Stimulated activated naive B cell treated with anti-CD40 and anti-IgM and Interleukin-4, amounts not matched to agents 10 μg/mL and 1 μg/mL and 100 μg/mL, for 72 hours (primary cell): ENCODE measurements at places on chromosomes 1 and 21.

DNA sequence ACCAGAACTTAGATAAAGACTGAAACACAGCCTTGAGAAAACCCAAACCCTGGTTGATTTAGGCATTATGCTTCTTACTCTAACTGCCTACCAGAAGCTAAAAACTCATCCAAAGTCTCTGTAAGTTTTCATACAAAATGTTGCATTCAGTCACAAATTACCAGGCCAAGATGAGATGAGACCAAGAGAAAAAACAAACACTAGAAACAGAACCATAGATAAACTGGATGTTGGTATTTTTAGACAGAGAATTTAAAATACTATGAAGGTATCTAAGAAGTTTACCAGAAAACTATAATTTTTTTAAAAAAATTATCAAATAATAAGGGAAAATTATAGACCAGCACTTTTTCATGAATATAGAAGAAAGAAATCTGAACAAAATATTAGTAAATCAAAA lies 180.5 kb downstream of the VPS13D start:
- no peak for DNase-seq

DNA sequence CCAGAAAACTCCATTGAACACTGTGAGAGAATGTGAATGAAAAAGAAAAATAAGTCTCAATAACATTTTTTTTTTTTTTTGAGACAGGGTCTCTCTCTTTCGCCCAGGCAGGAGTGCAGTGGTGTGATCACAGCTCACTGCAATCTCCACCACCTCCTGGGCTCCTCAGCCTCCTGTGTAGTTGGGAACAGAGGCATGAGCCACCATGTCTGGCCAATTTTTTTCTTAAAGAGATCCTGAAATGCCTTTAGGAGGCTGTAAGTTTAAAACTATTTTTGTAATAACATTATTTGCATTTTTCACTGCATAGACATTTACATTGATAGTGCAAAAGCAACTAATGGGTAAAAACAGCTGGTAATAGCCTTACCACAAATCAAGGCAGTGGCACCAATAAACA lies 35.3 kb downstream of the GDAP2 start:
- DNase-seq, result no peak

DNA sequence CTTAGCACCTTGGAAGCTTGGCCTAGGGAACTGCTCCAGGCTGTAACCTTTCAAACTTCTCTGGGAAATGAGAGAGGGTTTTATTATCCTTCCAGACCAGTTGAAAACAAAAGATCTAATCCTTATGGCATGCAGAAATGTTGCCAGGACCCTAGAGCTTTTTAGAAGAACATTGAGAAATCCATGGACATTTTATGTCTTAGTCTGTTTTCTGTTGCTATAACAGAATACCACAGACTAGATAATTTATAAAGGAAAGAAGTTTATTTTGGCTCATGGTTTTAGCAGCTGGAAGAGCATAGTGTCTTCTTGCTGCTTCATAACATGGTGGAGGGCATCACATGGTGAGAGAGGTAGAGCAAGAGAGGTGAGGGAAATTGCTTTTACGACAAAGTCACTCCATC lies 25.8 kb downstream of the OSBPL9 start:
- no peak for DNase-seq

DNA sequence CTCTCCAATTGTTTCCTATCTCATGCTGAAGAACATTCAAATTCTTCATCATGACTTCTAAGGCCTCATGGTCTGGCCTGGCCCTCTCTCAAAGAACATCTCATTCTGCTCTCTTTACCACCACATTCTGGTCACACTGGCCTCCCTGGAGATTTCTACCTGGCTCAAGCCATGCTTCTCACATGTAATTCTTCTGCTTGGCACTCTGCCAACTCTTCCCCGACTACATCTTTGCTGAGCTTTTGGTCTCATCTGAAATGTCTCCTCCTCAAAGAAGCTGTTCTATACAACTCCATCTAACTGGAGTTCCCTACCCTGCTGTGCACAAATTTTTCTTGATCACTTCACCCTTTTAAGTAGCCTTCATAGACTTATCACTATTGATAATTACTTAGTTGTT lies 1.4 kb upstream of the TBX19 start:
- DNase-seq, result no peak
